GM23248 (cell line): ENCODE measurements at places on chromosomes 11 and 22. TPM values are rescaled to one million over a fixed set of nuclear protein-coding genes. Genes with fewer than 3 reads are reported as not detected.

VPS51 gene
- 285 and 339 TPM in 2 replicates for total RNA-seq

DGCR6L gene
- 73.3 and 84.6 TPM in 2 replicates for total RNA-seq

UBQLNL gene
- 0.32 TPM in 1 of 2 replicates, not detected in the other for total RNA-seq

CLMP gene
- total RNA-seq = 195 and 215 TPM in 2 replicates

DNAJB13 gene
- not detected in 2 replicates for total RNA-seq

NLRP14 gene
- total RNA-seq = not detected in 2 replicates

FEN1 gene
- 29.0 and 29.2 TPM in 2 replicates for total RNA-seq

LGALS12 gene
- total RNA-seq = not detected in 2 replicates

DERL3 gene
- 1.2 and 2.3 TPM in 2 replicates for total RNA-seq

MEI1 gene
- 2.2 and 3.7 TPM in 2 replicates for total RNA-seq

NXPE2 gene
- total RNA-seq = not detected in 2 replicates

CHRM1 gene
- not detected in 2 replicates for total RNA-seq

SHISA8 gene
- not detected in 2 replicates for total RNA-seq

FBLN1 gene
- total RNA-seq = 107 and 137 TPM in 2 replicates

SEPTIN3 gene
- not detected in 2 replicates for total RNA-seq

CHADL gene
- 0.22 and 1.1 TPM in 2 replicates for total RNA-seq

FLRT1 gene
- 0.22 TPM in 1 of 2 replicates, not detected in the other for total RNA-seq

CDC45 gene
- 9.5 TPM in 2 replicates for total RNA-seq

DEUP1 gene
- not detected in 2 replicates for total RNA-seq

HEPN1 gene
- not detected in 2 replicates for total RNA-seq

CCDC15 gene
- total RNA-seq = 0.97 and 1.3 TPM in 2 replicates

TLCD5 gene
- 6.8 and 11.1 TPM in 2 replicates for total RNA-seq

MUC6 gene
- not detected in 2 replicates for total RNA-seq

PATE2 gene
- total RNA-seq = not detected in 2 replicates

TMEM179B gene
- 73.3 and 151 TPM in 2 replicates for total RNA-seq

DDTL gene
- not detected in 2 replicates for total RNA-seq

PRDM11 gene
- 2.3 and 3.7 TPM in 2 replicates for total RNA-seq

CAPN5 gene
- total RNA-seq = 22.4 and 27.7 TPM in 2 replicates

OR51E2 gene
- total RNA-seq = not detected in 2 replicates

FXYD6 gene
- not detected in 2 replicates for total RNA-seq

CLCF1 gene
- 33.0 and 39.1 TPM in 2 replicates for total RNA-seq

CHEK1 gene
- total RNA-seq = 16.8 and 23.4 TPM in 2 replicates

SLC25A18 gene
- not detected in 2 replicates for total RNA-seq

CASP1 gene
- total RNA-seq = 2.7 and 5.7 TPM in 2 replicates

TUB gene
- total RNA-seq = 12.3 and 12.9 TPM in 2 replicates

FJX1 gene
- total RNA-seq = 30.9 and 37.0 TPM in 2 replicates

SLN gene
- total RNA-seq = not detected in 2 replicates

TXNRD2 gene
- 20.1 and 38.4 TPM in 2 replicates for total RNA-seq

C1QTNF4 gene
- 0.11 TPM in 1 of 2 replicates, not detected in the other for total RNA-seq

ACR gene
- total RNA-seq = not detected in 2 replicates

CSRP3 gene
- not detected in 2 replicates for total RNA-seq

PLA2G6 gene
- 5.5 and 28.3 TPM in 2 replicates for total RNA-seq
